CD4-positive, alpha-beta T cell treated with Interleukin-6 at 100 ng/mL for 8 hours (primary cell): ENCODE measurements at places on chromosomes 2 and 18.

- DNase-seq, result peak; percentile 5
These were observed 59.4 kb downstream of the RNF152 start for GRCh38 chr18:61833387-61833786.

- no peak for DNase-seq
These were observed 269.6 kb upstream of the CWC22 start for GRCh38 chr2:180276733-180277132.

- no peak for DNase-seq
These were observed 614.4 kb upstream of the GYPC start for GRCh38 chr2:126041391-126042047.

- no peak for DNase-seq
These were observed 47.1 kb downstream of the DDX1 start for GRCh38 chr2:15638720-15639119.

GRCh38 chr2:134269972-134270735 is 16.3 kb downstream of the MGAT5 start:
- DNase-seq, result no peak

- no peak for DNase-seq
These were observed 755.7 kb upstream of the HS6ST1 start for GRCh38 chr2:129074298-129074920.

- no peak for DNase-seq
These were observed 28.0 kb upstream of the EDAR start for GRCh38 chr2:109017017-109017416.

DNA sequence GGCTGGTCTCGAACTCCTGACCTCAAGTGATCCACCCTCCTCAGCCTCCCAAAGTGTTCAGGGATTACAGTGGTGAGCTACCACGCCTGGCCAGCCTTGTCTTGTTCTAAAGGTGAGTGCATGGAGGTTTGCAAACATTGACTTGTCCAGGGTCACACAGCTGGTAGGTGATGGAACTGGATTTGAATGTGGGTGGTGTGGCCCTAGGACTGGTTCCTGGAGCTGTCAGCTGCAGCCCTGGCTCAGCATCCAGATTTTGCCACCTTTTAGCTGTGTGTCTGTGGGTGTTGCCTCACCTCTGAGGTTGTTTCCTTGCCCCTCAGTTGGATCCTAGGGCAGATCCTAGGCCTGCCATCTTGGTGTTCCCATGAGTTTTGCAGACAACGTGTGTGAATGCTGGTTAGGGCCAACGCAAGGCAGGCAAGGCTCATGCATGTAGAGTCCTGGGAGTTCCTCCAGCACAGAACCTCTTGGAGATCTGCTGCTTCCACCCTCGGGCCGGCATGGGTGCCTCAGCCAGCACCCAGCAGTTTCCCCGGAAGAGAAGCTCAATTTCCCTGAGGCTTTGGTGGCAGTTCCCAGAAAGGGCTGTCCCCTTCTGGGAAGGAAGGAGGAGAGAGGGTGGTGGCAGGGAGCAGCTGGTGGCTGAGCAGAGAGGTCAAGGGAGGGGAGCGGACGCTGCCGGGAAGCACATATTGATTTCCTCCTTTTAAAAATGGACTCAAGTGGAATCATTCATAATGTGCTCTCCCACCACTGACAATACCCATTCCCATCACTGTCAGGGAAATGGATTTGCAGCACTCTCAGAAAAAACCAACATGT is 127.6 kb upstream of the HS6ST1 start:
- no peak for DNase-seq

GRCh38 chr2:198351647-198352046 is 547.3 kb downstream of the PLCL1 start:
- no peak for DNase-seq

GRCh38 chr2:136183097-136183496 is 65.1 kb upstream of the CXCR4 start:
- DNase-seq, result no peak

- no peak for DNase-seq
These were observed 81.7 kb upstream of the FAM98A start for GRCh38 chr2:33680644-33681363.

DNA sequence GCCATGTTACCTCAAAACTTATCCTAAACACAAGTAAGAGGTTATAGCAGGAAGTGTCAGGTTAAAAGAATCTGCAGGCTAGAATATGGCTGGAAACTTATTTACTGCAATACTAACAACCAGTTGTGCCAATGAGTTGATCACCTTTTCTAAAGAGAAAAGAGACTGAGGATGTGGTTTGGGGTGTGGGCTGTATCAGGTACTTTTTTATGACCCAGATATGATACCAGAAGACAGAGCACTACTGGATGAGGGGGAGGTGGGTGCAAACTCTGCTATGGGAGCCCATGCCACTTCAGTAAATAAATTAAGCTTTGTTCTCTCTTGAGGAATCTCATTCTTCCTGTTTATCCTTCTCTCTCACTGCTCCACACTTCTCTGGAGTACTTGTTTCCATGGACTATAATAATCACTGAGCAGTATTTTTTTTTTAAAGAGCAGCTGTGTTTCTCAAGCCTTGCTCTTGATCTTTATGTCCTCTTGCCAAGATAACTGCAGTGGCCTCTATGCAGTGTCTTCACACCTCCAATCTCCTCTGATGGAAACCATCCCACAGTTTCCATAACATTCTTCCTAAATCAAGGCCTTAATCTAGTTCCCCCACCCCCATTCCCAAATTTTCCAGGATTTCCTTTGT is 51.2 kb upstream of the NOSTRIN start:
- DNase-seq, result peak; percentile 70

DNA sequence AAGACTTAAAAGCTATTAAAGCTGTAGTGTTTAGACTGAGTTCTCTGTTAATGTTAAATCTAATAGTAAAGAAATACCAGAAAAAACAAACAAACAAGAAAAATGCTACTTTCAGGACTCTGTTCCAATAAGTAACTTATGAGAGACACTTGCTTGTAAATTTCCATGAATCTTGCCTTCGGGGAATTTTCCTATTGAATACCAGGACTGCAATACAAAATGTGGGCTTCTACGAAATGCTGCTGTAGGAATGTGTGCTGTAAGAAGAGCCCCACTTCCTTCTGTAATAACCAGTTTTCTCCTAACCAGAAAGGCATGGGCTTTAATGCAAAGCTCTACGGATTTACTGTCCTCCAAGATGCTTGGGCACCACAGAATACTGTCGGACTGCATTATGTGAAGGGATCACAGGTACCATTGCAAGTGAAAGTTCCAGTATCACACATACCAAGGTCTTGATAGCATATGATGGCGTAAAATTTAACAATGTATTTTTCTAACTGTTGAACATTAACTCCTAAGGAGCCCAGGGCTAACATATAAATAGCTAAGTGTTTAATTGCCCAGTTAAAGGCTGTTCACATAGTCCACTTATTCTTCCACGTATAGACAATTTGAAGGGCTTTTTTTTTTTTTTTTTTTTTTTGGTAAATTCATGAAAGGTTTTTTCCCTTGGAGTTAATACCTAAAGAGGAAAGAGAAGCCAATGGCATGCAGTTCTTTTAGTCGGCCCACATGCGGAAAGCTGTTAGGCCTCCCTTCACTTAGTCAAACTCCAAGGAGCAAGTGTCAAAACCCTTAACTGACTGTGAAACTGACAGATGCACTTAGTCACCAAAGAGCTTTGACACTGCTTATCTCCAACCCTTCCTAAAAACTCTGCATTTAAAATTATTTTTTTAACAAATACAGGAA is 564.0 kb upstream of the POU3F3 start:
- DNase-seq, result no peak

- DNase-seq, result no peak
These were observed 131.1 kb downstream of the FMNL2 start for GRCh38 chr2:152466041-152466440.

- no peak for DNase-seq
These were observed 233.2 kb downstream of the SLC8A1 start for GRCh38 chr2:40218679-40219078.

DNA sequence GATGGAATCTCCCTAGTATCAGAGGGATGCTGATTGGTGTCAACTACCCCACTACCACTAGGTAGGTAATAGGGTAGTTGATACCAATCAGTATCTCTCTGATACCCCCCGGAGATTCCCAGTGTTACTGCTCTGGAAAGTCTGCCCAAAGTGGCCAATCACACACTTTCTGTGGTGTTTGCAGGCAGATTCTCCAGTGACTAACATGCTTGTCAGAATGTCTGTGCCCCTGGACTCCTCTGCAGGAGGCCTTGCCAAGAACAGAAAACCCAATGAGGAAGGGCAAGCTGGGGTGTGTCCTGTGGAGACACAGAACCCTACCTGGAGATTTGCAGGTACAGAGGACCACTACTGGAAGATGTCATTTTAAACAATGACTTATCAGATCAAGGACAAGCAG is 135.1 kb downstream of the RIT2 start:
- DNase-seq, result no peak

DNA sequence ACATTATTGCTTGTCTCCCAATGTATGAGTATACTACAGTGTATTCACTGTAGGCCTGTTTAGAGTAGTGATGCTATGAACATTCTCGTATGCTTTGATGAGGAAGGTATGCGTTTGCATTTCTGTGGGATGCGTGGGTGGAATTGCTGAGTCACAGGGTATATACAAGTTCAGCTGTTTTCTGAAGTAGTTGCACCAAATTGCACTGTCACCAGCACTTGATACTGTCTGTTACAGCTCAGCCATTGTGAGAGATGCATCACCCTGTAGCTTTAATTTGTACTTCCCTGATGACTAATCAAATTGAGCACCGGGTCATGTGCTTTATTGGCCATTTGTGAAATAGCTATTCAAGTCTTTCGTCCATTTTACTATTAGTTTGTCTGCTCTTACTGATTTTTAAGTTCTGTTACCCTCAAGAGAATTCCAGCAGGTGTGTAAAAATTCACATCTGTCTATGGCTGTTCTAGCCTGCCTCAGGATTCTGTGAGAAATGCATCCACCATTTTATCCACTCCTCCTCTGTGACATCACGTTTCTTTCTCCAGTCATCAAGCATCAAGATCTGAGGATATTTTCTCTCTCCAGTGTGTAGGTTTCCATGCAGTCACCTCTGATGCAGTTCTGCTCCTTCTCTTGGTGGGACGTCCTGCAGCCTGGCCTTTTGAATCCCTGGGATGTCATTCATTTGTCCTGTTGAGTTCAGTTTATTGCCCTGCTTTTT is 72.5 kb downstream of the DGKD start:
- DNase-seq, result no peak

- no peak for DNase-seq
These were observed 38.1 kb downstream of the ACOXL start for GRCh38 chr2:110770404-110770958.

- DNase-seq, result no peak
These were observed 557.9 kb downstream of the TNS1 start for GRCh38 chr2:217444932-217445331.

- DNase-seq, result no peak
These were observed 42.1 kb downstream of the FARSB start for GRCh38 chr2:222613715-222614331.

DNA sequence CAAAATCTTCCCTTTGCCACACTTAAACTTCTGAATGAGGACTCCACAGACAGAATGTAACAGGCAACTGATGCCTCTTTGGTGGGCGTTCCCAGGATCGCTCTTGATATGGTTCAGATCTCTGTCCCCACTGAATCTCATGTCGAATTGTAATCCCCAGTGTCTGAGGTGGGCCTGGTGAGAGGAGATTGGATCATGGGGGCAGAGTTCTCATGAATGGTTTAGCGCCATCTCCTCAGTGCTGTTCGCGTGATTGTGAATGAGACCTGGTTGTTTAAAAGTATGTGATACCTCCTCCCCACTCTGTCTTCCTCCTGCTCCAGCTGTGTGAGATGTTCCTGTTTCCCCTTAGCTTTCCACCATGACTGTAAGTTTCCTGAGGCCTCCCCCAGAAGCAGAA is 111.1 kb upstream of the SLC66A3 start:
- DNase-seq, result no peak

- DNase-seq, result no peak
These were observed 268.6 kb downstream of the FIGN start for GRCh38 chr2:163467251-163467630.

DNA sequence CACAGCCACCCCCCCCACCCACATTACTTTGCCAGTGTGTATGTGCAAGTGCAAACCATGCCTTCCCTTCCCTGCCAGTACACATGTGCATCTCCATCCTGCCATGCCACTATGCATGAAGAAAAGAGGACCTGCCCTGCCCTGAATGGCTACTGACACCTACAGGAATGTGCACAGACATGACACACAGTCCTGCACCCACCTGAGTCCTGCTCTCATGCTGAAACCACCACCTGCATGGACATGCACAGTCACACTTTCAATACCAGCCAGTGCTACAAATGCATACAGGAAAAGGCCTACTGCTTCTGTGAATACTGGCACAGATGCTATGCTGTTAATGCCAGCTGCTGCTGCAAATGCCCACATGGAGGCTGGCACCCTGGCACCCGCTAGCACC is 334.4 kb upstream of the DLGAP1 start:
- no peak for DNase-seq

DNA sequence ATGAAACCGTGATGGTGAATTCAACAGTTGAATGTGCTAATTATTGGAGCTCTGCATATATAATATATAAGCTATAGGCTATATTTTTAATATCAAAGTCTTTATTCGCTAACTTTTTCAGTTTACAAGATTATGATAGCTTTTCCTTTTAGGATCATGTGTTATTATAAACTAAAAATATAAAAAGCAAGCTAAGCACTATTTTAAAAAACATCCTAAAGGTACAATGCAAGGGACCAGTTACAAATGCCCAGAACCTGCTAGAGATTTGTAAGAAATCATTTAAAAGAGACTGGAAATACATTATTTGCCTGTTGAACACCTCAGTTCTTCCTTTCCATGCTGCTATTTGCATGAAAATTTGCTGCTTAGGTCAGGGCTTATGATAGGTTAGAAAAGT is 43.4 kb upstream of the EHBP1 start:
- DNase-seq, result no peak

DNA sequence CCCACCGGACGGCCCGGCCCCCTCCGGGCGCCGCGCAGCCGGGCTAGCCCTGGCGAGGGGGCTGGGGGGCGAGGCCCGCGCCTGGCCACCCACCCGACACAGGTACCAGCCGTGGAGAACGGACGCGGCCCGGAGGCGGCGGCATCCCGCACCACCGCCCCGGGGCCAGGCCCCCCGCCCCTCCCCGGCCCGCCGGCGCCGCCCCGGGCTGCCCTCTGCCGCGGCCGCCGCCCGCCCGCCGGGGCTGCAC is 405 bp downstream of the SOS1 start:
- no peak for DNase-seq

- DNase-seq, result no peak
These were observed 627.4 kb downstream of the FBXO15 start for GRCh38 chr18:73520229-73520628.
